Stimulated activated CD4-positive, alpha-beta T cell treated with anti-CD3 and anti-CD28 coated beads, Interleukin-1b, Interleukin-23, amount 100 ng/mL, for 1 hour (primary cell): ENCODE measurements at places on chromosomes 12 and 14.

DNA sequence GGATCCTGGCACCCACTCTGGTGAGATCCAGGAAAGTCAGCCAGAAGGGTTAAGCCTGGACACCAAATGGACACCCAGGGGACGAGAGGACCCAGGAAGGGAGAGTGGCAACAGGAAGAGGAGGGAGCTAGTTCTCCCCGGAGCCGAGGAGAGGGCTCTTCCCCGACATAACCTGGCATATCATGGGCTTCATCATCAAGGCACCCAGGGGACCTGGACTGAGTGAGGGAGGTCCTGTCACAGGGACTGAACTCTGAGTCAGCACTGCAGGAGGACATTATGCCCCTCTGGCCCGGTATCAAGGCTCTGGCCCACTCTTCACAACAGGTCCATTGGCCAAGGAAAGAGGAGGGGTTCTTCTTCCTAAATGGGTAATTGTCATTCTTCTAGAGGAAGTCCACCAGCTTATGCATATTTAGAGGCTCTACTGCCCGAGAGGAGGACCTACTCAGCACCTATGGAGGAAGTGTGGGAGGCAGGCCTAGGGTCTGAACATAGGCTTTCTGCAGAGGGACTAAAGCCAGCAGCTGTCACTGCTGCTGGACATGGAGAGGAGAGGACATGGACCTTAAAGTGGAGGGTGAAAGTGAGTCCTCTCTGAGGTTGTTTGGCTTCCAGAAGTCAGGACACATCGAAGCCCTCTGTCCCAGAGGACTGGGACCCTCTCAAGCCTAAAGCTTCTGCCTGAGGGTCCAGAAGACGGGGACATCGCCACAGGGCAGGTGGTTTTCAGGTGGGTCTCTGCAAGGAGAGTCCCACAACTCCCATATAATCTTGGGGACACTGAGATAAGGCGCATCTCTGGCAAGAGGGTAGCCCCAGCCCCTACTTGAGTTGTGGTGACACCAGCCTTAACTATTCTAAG, 18.6 kb downstream of the ISCA2 start:
- DNase-seq = no peak

DNA sequence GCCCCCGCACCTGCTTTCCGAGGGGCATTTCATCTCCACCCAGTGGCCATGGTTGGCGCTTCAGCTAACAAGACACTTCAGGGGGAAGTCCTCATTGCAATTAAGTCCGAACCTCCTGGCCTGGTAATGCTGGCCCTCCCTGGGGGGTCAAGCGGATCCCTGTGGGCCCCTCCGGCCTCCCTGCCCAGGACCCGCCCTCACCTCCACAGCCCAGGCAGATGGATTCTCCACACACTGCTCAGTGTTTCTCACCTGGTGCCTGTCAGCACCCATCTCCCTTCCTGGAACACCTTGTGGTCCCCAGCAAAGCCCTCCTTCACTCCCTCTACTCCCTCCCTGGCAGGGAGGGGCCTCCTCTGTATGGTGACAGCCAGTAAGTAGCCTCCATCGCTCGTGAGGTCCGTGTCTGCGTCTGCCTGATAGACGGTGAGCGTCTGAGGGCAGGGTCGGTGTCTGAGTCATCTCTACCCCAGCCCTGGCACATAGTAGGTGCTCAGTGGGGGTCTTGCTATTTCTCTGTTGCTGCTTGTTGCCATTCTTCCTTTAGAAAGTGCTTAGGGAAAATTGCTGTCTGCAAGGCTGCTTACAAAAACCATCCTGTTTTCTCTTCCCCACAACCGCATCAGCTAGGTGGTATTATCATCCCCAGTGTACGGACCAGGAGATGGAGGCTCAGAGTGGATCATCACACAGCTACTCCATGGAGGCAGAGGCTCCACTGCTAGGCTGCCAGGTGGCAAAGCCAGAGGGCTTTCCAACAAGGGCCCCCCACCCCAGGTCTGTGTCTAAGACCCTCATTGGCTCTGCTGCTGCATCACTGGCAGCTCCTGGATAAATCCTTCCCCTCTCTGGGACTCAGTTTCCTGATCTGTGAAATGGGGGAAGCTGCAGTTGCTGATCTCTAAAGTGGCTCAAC, 39.7 kb upstream of the EML1 start:
- DNase-seq = no peak

DNA sequence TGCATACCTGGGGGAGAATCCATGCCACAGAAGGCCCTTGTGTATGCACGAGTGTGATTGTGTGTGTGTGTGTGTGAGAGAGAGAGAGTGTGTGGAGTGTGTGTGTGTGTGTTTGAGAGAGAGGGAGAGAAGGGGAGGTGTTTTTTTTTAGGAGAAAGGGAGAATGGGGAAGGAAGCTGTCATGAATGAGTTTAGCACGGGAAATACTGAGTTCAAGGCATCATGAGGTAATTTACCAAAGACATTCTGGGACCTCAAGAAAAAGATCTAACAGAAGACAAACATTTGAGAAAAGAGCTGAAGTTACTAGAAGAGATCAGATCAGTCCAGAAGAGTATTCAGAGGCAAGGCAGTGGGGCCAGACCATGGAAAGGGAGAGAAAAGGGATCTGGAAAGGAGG, 157.1 kb downstream of the TTC7B start:
- DNase-seq = no peak

GRCh38 chr12:51959211-51959610, 7.7 kb downstream of the ACVR1B start:
- DNase-seq = no peak

GRCh38 chr12:107263980-107264379, 170.6 kb upstream of the CRY1 start:
- no peak for DNase-seq

- DNase-seq = no peak
Measured at GRCh38 chr14:35419429-35419841, 14.9 kb upstream of the NFKBIA start.

DNA sequence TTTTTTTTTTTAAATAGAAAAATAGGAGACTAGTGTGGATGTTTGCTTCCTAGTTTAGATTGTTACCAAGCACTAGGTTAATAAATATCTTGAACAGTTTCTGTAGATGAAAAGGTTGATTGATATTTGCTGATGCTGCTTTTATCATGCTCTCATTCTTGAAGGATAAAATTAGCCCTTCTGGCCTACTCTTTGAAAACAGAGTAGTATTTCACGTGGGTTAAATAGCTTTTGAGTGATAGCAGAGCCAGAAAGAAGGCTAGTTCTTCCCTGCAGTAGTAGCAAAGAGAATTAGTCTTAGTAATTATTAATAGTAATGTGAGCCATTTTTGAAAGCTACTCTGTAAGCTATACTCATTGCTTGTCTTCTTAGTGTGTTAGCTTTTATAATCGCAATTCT, 5.2 kb downstream of the NEDD1 start:
- no peak for DNase-seq

DNA sequence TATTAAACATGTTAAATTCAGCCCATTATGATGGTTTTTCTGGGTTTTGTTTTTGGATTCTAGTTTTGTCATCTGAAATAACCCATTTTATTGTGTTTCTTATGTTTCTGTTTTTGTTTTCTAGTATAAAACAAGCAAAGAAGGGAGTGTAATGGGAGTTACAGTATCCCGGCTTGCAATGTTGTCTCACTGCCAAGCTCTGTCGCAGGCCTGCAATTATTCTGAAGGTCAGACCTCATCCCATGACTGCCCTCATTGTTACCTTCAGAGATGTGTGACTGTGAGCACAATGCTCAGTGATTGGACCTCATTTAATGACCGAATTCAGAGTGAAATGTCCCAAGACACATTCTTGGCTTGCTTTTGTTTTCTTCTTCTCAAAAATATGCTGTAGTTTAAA, 73.0 kb upstream of the ATF1 start:
- DNase-seq = no peak

- DNase-seq = no peak
Measured at GRCh38 chr12:105335856-105336255, 5.4 kb downstream of the C12orf75 start.

GRCh38 chr14:33692762-33693161, 258.1 kb downstream of the EGLN3 start:
- no peak for DNase-seq

DNA sequence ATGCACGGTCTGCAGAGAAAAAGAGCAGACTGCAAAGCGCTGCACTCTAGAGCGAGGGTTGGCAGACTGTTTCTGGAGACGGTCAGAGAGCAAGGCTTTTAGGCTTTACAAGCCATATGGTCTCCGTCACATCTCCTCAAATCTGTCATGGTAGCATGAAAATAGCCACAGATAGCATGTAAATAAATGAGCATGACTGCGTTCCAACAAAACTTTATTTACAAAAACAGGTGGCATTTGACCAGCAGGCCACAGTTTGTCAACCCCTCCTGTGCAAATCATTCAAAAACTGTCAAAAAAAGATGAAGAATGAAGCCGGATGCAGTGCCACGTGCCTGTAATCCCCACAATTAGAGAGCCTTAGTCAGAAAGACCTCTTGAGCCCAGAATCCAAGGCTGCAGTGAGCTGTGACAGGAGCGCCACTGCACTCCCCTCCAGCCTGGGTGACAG, 18.9 kb downstream of the SYNE3 start:
- DNase-seq = no peak

GRCh38 chr14:25887251-25887878, 710.5 kb downstream of the NOVA1 start:
- DNase-seq = no peak

GRCh38 chr14:77868552-77869285, 68.8 kb downstream of the ADCK1 start:
- DNase-seq = no peak

- no peak for DNase-seq
Measured at GRCh38 chr12:116549993-116550392, 9.2 kb upstream of the MAP1LC3B2 start.

GRCh38 chr12:43807386-43807785, 1.3 kb upstream of the TWF1 start:
- DNase-seq = no peak

- DNase-seq = no peak
Measured at GRCh38 chr14:21255385-21256101, 13.7 kb downstream of the HNRNPC start.

DNA sequence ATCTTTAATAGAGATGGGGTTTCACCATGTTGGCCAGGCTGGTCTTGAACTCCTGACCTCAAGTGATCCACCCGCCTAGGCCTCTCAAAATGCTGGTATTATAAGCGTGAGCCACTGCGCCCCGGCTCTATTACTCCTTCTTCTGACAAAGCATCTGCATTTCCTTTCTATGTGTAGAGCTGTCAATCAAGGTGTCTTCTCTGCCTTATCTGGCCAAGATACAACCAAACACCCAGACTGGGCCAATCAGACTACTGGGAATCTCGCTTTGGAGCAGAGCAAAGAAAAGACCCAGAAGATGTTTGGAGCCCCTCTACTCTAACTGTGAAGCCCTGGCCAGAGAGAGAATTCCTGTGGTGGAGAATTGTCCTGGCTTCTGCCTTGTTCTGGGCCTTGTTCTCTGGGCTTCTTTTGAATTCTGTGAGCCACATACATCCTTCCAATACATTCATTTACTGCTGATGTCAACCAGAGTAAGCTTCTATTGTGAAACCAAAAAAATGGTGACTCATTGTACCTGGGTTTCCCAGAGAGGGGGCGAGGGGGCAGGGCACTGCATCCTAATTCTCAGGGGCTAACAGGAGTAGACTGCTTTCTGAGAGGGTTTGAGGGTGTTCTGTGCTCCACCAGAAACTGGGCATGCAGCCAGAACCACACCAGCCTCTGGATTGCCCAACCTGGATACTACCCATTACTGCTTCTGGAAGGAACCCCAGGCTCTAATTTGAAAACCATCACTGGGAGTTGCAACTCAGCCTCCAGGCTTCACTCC, 18.8 kb upstream of the FLVCR2 start:
- no peak for DNase-seq

DNA sequence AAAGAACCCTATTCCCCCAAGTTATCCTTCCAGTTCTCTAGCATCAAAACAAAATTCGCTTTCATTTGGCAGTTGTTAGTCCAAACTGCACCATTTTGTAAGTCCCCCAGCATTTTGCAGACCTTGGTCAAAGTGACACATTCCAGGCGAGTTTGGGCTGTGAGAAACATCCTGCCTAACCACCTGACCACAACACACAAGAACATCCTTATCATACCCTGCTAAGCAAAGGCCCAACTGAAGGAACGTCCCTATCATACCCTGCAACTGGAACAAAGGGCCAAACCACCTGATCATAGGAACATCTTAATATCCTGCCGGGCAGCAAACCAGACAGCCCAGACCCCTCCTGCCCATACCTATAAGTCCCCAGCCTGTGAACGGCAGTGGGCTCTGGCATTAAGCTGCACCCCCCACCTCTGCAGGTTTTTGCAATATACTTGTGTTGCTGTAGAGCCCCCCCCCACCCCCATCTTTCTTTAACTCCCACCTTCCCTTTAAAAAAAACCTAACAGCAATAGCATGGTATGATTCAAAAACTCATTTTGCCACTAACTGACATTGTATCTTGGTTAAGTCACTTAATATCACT, 2.7 kb downstream of the PCNX4 start:
- DNase-seq = no peak

- DNase-seq = no peak
Measured at GRCh38 chr12:108701779-108702441, 29.4 kb downstream of the CORO1C start.

DNA sequence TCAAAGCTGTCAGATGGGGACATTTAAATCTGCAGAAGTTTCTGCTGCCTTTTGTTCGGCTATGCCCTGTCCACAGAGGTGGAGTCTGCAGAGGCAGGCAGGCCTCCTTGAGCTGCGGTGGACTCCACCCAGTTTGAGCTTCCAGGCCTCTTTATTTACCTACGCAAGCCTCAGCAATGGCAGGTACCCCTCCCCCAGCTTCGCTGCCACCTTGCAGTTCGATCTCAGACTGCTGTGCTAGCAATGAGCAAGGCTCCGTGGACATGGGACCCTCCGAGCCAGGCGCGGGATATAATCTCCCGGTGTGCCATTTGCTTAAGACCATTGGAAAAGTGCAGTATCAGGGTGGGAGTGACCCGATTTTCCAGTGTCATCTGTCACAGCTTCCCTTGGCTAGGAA, 115.5 kb downstream of the FUT8 start:
- DNase-seq = no peak

DNA sequence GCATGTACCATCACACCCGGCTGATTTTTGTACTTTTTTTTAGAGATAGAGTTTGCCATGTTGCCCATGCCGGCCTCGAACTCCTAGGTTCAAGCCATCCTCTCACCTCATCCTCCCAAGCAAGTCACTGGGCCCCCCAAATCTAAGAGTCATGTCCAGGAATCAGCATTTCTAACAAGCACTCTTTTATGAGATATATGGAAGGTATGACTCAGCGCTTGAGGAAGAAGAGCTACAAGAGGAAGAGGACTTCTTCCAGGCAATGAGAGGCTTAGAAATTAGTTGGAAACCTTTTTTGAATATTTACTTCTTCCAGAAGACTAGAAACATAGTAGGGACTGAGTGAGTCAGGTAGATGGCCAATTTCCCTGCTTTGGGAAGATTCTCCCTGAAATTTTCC, 114.5 kb downstream of the HMGA2 start:
- DNase-seq = no peak

- no peak for DNase-seq
Measured at GRCh38 chr12:77362509-77363210, 297.3 kb upstream of the E2F7 start.

DNA sequence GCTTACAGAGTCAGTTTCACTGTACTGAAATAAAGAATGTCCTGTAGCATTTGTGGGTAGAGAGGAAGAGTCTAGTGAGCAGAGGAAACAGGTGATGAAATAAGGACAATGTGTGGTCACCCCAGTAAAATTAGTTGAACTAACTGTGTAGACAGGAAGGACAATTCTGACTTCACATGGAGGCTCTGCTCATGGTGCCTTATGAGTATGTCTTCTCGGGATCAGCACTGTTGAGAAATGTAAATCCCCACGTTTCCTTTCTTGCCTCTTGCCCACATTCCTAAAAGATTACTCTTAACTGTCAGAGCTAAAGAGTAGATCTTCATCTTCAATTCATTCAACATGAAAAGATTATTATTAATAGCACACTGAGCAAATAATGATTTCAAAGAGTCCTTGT, 113.2 kb upstream of the FLRT2 start:
- no peak for DNase-seq

- DNase-seq = no peak
Measured at GRCh38 chr12:90854136-90854689, 100.8 kb downstream of the CCER1 start.
